Posterior vena cava (tissue), 2 donors: ENCODE measurements at places on chromosomes 4 and X.

DNA sequence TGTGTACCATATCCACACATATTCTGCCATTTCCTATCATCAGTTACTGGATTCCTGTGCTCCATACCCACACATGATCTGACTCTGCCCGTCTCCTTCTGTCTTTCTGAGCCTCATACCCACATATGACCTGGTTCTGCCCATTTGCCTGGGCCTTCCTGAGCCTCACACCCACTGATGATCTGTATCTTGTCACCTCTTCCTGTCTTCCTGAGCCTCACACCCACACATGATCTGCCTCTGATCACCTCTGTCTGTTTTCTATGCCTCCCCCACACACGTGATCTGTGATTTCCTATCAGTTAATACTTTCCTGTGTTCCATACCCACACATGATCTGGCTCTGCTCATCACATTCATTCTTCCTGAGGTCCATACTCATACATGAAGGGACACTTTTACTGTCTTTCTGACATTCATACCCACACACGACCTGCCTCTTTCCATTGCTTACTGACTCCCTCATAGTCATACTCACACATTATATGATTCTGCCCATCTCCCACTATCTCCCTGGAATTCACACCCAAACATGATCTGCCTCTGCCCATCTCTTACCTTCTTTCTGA lies 32.5 kb downstream of the SCML1 start:
- DNase-seq, result no peak

GRCh38 chr4:64883087-64883807 lies 474.0 kb upstream of the TECRL start:
- no peak for DNase-seq

- no peak for DNase-seq
Measured at GRCh38 chrX:153573984-153574383, 25.0 kb downstream of the CCNQ start.

DNA sequence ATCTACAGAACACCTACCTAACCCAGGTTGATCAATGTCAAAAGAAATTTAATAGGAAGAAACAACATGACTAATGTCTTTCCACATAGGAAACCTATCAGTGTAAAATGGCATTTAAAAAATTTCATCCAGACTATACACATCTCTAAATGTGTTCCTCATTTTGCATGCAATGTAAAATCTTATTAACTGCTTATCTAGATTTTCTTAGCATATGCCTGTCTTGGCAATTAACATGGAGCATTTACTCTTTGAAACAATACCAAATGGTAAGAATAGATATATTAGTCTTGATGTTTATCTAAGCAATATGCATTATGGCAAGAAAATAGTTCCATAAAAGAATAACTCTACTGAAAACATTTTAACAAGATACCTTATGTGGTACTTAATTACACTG lies 199.8 kb downstream of the TRAM1L1 start:
- no peak for DNase-seq

DNA sequence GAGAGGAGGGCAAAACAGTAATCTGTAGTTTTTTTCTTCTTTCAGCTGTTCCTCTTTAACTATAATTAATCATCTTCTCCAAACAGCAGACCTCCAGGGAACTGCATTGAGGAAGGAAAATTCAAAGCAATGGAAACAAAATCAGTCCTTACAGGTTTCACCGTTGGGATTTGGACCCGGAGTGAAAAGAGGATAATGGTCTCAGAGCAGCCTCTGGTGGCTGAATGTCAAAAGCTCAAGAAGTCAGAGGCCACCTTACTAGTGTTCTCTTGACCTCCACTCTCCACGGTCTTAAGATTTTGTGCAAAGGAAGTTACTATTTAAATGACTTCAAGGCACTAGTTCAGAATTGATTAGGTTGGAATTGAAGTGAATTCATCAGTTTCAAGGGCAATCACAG lies 16.0 kb upstream of the MID1 start:
- DNase-seq, result no peak

GRCh38 chr4:14095831-14096230 lies 468.3 kb upstream of the BOD1L1 start:
- no peak for DNase-seq

DNA sequence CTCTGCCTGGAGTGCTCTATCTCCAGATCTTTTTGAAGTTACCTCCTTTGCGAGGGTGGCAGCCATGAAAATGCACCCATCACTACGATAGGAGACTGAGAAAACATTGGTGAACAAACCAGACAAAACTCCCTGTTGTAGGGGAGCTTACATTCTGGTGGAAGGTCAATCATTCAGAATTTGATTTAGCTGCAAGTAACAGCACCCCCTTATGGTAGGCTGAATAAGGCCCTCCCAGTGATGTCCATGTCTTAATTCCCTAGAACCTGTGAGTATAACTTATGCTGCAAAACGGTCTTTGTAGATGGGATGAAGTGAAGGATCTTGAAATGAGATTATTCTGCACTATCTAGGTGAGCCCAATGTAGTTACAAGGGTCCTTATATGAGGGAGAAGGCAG lies 5.6 kb upstream of the TEC start:
- no peak for DNase-seq

- no peak for DNase-seq
Measured at GRCh38 chrX:107541244-107541643, 87.1 kb upstream of the PRPS1 start.

DNA sequence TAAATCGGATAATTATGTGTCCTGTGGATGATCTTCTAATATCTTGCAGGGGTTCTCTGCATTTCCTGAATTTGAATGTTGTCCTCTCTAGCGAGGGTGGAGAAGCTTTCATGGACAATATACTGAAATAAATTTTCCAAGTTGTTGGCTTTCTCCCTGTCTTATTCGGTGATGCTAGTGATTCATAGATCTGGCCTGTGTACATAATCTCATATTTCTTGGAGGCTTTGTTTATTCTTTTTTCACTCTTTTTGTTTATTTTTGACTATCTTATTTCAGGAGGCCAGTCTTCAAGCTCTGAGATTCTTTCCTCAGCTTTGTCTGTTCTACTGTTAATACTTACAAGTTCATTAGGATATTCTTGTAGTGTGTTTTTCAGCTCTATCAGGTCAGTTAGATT lies 20.7 kb upstream of the CLGN start:
- no peak for DNase-seq
